Activated CD4-positive, alpha-beta T cell treated with anti-CD3 and anti-CD28 coated beads, Interleukin-2, amount 50 U/mL, for 48 hours (primary cell): ENCODE measurements at places on chromosomes 7 and 10.

DNA sequence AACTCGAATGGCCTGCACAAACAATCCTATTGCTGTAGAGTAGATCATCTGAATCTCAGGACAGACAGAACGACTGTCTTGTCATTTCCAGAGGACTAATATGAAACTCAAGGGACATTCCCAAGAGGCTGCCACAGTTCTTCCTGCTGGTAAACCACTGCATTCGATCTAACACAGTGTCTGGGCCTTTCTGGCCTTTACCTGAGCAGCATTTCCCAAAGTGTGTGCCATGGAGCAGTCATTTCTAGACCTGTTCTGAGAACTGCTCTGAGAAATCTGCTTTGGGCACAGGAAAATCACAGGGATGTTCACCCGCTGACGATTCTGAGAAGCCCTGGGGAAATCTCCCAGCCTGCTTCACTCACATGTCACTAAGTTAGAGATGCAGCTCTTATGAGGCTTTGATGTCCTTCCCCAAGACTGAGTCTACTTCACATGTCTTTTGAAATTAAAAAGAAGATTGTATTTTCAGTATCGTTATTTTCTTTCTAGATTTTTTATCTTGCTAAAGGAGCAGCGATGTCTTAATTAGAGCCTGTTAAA lies 18.4 kb downstream of the GPNMB start:
- DNase-seq = no peak

- no peak for DNase-seq
These were observed 169.2 kb downstream of the SEMA3A start for GRCh38 chr7:84025332-84025927.

GRCh38 chr7:22872096-22872807 lies 49.6 kb upstream of the TOMM7 start:
- no peak for DNase-seq

DNA sequence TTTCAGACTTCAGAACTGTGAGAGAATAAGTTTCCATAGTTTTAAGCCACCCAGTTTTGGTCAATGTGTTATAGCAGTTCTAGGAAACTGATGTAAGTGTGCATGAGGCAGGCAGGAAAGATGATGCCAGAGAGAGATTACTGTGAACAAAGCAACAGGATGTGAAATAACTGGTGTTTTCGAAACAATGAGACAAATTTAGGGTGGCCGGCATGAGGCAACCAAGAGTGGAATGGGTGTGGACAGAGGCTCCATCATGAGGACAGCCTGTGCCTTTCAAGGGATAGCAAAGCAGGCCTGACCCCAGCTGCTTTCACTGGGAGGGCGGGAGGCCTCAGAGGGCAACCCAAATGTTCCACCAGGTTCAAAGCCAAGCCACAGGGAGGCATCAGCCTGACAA lies 67.3 kb upstream of the UCN3 start:
- DNase-seq = no peak

- DNase-seq = no peak
These were observed 204.7 kb downstream of the SEMA3D start for GRCh38 chr7:84982199-84982598.

GRCh38 chr7:47405921-47406800 lies 175.8 kb downstream of the TNS3 start:
- no peak for DNase-seq

DNA sequence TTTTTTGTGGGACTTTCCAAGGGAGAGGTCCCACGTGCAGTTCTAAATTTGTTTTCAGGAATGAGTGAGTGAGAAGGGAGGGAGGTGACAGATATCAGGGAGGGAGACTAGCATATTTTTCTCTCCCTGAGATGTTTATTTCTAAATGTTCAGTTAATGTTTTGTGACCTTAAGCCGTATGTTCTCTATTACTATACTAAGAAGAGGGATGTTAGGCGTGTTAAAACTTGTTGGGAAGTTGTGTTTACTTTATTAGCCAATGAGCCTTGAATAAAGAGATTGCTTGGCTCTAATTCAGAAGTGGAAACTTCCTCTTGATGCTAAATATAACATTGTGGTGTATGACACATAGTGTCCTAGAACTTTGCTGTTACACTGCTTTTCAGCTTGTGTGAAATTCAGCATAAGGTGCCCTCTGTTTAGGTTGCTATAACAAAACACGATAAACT lies 37.3 kb downstream of the DNAH11 start:
- no peak for DNase-seq

GRCh38 chr10:106612381-106612780 lies 552.1 kb downstream of the SORCS1 start:
- no peak for DNase-seq

GRCh38 chr7:10355816-10356215 lies 617.9 kb upstream of the PHF14 start:
- no peak for DNase-seq

DNA sequence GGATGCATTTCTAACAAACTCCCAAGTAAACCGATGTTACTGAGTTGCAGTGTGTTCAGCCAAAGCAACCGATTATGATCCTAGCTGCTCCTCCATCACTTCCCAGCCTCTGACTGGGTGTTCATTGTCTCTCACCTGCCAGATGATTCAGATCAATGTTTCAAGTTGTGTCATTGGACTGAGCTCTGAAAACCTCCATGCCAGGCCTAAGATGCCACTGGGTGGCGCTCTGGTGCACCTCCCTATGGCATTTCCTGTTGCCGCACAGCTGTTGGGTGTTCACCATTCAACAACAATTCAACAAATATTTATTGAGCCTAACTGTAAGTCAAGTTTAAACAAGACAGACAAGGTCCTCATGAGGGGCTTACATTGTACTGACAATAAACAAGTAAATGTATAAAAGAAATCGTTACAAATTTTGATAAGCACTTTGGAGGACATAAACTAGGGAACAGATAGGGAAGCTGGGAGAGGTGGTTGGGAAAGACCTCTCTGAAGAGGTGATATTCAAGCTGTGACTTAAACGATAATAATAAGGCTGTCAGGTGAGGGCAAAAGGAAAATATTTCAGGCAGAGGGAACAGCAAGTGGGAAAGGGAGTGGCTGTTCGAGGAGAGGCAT lies 22.8 kb downstream of the RGR start:
- DNase-seq = peak; percentile 90

GRCh38 chr7:18829858-18830285 lies 287.6 kb downstream of the TWIST1 start:
- DNase-seq = no peak

- no peak for DNase-seq
These were observed 24.4 kb downstream of the NAPEPLD start for GRCh38 chr7:103124429-103124979.

DNA sequence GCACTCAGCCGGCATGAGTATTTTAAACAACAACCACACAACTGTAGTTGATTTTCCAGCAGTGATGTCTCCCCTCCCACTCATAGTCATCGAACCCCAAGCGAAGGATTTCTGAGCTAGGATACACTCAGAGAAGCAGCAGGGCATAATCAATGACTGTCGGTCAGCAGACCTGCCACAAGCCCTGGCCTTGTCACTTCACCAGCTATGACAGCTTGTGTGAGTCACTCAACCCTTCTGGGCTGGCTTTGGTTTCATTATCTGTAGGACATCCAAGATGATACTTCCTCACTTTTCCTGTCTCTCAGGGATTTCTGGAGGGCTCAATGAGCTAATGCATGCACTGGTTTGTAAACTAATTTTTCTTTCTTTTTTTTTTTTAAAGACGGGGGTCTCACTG lies 22.0 kb upstream of the UBE3C start:
- no peak for DNase-seq

DNA sequence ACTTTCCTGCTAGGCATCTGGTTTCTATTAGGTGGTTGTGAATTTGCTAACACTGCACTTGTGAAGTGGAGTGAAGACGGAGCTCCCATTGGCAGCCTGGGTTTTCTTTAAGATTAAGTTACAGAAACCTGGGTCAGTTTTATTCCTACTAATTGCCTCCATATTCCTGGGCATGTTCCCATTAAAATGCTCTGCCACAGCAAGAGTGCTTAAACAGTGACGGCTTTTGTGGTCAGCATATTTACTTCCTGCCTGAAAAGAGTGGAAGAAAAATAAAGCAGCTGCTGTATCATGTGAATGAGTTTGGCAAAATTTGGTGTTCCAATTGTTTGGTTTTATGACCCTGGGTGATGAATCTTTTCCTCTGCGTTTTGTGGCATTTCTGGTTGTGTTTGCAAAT lies 96.9 kb upstream of the PLXDC2 start:
- DNase-seq = no peak

DNA sequence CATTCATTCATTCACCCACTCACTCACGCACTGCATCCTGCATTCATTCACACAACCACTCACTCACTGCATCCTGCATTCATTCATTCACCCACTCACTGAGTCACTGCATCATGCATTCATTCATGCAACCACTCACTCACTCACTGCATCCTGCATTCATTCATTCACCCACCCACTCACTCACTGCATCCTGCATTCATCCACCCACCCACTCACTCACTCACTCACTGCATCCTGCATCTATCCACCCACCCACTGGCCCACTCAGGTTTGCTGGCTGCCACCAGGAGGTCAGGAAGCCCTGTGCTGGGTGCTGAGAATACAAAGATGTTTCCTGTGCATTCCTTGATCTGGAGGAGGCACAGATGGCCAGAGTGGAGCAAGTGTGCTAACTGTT lies 2.3 kb upstream of the SNX8 start:
- DNase-seq = no peak

DNA sequence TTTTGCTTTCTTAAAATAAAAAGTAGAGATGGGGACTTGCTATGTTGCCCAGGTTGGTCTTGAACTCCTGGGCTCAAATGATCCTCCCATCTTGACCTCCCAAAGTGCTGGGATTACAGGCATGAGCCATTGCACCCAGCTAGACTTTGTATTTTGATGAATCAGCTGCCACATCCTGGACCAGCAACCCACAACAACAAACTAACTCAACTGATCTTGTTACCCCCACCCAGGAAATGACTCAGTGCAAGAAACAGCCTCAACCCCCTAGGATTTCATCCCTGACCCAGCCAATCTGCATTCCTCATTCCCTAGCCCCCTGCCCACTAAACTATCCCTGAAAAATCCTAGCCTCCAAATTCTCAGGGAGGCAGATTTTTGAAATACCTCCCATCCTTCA lies 123.8 kb downstream of the IPMK start:
- no peak for DNase-seq

- DNase-seq = no peak
These were observed 63.5 kb upstream of the PITRM1 start for GRCh38 chr10:3235996-3236510.

- DNase-seq = no peak
These were observed 14.0 kb downstream of the TLX1 start for GRCh38 chr10:101145145-101145544.

GRCh38 chr7:40969641-40970040 lies 733.2 kb downstream of the INHBA start:
- no peak for DNase-seq

GRCh38 chr7:122682815-122683550 lies 15.9 kb downstream of the RNF133 start:
- no peak for DNase-seq

DNA sequence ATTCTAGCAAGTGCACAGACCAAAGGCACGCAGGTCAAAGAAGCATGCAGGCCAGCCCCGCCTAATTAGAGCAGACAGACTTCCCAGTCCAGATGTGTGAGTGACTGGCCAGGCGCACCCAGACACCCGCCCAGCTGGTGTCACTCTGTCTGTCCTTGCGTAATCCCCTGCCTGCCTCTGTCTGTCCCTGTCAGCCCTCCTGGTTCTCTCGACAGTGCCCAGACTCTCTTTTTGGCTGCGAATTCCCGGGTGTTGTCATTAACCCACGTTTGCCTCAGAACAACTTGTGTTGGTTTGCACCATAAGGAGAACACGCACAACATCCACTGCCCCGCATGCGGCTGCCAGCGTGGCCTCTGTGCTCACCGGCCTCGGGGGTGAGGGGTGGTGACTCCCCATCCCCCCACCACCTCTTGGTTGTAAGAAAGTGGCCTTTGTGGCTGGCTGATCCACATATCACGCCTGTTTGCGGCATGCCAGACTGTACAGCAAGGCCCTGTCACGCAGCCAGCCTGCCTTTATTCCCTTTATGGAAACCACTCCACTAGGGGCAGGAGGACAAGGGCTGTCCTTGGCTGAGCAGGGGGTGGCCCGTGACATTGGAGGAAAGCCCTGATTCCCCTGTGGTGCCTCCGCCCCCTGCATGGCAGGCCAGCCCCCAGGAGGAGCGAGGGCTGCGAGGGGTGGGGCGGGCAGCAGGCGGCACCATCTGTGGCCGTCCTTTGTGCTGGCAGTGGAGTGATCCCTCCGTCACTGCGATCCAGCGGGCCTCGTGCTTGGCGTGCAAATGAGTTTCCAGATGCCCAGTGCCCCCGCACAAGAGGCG lies 72.8 kb upstream of the PPIF start:
- no peak for DNase-seq

DNA sequence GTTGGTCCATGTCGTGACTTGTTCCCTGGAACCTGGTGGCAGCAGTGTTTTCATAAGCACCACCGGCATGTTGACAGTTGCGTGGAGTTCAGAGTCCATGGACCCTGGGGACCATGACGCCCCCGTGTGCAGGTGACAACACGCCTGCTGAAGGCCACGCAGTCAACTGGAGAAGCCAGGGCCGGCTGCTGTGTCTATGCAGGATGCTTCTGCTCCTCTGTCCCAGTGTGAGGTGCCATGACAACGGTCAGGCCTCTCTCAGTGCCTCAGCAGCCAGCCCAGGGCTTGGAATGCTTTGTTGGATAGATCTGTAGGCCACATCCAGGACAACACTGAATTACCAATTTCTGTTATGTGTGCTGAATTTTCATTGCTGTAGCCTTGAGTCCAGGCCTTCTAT lies 10.7 kb upstream of the VIPR2 start:
- no peak for DNase-seq

DNA sequence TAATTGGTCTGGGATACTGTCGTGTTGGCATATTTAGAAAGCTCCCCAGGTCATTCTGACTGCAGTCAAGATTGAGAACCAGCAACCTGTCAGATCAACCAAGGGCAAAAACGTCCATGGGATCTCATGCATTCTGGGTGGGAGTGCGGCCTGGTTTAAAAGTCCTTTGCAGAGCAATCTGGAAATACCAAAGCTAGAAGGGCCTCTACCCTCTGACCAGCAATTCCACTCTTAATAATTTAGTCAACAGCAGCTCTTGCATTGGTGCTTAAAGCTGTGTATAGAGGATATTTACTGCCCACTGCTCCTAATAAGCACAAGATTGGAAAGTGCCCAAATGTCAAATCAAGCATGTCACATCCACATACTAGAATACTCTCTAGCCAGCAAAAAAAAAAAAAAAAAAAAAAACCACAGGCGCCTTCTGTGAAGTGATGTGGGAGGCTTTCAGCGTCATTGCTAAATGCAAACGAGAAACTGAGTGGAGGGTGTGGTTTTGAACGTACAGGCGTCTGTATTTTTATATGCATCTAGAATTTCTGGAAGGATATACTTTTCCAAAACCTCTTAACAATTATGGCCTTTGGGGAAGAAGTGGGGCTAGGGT lies 44.8 kb upstream of the HSPA12A start:
- DNase-seq = no peak

- no peak for DNase-seq
These were observed 6.3 kb downstream of the MYO1G start for GRCh38 chr7:44972562-44972961.
